Renal cortical epithelial cell (primary cell): ENCODE measurements at places on chromosomes 11 and 22.

GRCh38 chr11:127875131-127875530, 712.2 kb downstream of the ETS1 start:
- no peak for DNase-seq

DNA sequence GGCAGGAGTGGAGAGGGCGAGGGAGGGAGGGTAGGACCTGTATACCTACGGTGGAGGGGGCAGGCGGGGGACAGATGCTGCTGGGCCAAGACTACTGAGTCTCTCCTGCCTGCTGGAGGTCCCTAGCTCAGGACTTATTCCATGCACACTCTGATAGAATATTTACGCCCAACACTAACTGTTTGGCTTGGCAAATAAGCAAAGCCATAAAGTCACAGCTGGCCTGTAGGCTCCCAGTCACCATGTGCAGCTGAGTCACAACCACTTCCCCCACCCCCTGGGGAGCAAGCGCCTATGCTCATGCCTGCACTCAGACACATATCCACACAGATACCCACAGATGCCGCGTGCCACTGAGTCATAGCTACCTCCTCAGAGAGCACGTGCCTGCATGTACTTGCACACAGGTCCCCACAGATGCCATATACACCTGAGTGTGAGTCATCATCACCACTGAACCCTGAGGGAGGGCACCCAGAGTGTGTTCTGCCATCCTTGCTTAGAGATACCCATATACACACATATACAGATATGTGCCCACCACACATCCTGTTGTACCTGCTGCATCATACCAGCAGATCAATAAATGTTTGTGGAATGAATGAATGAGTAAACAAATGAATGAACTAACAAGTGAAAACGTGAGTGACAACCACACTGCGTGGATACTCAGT, 95.8 kb downstream of the SWAP70 start:
- peak; percentile 100 for DNase-seq

- DNase-seq, result no peak
Measured at GRCh38 chr11:95346265-95346664, 115.3 kb upstream of the SESN3 start.

DNA sequence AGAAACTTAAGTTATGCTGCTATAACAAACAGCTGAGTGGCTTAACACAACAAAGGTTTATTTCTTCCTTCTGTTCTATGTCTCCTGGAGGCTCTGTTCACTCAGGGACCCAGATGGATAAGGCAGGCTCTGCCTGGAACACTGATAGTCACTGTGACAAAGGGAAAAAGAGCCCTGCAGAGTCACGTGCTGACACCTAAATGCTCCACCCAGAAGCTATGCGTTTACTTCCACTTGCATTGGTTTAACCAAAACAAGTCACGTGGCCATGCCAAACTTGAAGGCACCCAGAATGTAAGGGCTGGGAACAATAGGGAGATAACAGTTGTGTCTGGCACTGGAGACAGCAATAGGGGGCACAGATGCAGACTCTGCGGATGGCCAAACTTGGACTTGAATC, 3.4 kb upstream of the MS4A15 start:
- no peak for DNase-seq

- DNase-seq, result no peak
Measured at GRCh38 chr11:18794956-18795355, 3.4 kb upstream of the PTPN5 start.

DNA sequence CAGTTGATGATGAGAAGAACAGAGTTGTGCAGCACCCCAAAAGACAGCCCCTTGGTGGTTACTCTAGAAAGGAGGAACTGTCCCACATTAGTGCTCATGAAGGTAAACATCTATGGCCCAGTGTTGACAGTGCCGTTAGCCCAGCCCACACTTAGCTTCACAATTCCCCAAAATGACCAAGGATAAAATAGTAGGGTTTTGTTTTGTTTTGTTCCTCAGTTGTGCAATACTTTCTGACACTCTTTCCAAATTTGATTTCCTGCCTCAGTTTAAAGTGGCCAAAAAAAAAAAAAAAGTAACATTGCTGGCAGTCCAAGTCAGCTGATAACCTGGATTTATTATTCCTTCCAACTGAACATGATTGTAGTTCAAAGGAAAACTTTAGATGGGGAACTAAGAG, 269.4 kb downstream of the TMEM135 start:
- DNase-seq, result no peak

DNA sequence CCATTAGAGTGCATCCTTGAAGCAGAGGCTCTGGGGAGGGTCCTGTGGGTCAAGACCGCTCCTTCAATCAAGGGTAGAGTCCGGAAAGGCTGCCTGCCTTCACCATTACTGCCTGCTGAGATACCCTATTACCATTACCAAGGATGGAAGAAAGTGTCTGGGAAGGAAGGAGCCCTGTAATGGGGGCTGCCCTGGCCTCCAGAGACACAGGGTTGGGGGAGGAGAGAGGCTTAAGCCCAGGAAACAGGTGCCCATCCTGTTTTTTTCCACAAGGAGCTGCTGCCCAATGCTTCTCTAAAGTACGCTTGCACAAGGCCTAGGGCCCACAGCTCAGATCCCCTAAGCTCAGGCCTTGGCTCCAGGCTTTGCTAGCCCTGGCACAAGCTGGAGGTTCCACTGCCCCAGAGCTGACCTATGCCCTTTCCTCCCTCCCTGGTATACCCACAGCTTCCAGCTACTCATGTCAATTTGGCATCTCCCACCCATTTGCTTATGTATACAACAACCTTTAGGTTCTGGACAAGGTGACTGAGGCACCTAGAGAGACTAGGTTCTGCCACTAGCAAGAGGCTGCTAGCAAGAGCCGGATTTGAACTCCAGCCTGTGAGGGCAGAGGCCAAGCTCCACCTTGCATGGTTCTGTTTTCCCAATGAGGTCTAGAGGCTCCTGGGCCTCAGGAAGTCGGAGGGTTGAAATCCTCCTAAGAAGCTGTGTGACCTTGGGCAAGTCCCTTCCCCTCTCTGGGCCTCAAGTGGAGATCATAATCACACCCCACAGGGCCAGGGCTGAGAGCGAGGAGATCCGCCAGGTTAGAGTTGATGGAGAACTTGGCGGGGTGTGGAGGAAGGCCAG, 1.5 kb upstream of the PLCB3 start:
- DNase-seq, result no peak

GRCh38 chr11:3201677-3202181, 16.9 kb downstream of the MRGPRG start:
- DNase-seq, result no peak

GRCh38 chr11:77193911-77194830, 66.1 kb downstream of the MYO7A start:
- no peak for DNase-seq

DNA sequence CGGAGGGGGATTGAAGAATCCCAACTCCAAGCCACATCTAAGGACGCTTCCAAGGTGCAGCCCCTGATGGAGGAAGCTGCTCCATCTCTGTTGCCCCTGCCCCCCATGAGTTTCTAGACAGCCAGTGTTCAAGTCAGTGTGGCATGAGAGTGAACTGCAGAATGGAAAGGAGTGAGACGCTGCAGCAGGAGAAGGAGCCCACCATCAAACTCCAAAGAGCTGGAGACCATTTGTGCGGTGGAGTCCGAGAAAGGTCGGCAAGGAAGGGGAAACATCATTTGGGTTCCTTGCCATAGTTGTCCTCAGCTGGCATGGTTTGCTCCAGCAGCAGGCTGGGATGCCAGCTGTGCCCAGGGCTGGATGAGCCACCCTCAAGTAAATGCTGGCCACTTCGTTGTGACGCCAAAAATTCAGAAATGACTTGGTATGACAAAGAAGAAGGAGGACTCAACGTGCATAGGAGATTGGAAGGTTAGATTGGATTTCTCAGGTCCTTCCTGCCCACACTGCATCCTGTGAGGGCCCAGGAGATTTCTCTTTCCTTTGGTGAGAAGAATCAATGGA, 16.4 kb downstream of the APOL2 start:
- DNase-seq, result no peak

GRCh38 chr11:7520981-7521487, 7.2 kb downstream of the PPFIBP2 start:
- DNase-seq, result no peak

DNA sequence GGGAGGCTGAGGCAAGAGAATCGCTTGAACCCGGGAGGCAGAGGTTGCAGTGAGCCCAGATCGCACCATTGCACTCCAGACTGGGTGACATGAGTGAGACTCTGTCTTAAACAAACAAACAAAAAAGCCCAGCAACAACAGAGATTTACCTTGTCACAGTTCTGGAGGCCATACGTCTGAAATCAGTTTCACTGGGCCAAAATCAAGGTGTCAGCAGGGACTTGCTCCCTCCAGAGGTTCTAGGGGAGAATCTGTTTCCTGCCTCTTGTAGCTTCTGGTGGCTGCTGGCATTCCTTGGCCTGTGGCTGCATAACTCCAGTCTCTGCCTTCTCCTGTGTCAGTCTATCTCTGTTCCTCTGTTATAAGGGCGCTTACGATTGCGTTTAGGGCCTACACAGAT, 1.5 kb downstream of the DDX10 start:
- DNase-seq, result peak; percentile 9

- no peak for DNase-seq
Measured at GRCh38 chr22:36223504-36223903, 15.8 kb downstream of the APOL2 start.

GRCh38 chr22:20509344-20510047, 2.1 kb downstream of the MED15 start:
- peak; percentile 88 for DNase-seq

DNA sequence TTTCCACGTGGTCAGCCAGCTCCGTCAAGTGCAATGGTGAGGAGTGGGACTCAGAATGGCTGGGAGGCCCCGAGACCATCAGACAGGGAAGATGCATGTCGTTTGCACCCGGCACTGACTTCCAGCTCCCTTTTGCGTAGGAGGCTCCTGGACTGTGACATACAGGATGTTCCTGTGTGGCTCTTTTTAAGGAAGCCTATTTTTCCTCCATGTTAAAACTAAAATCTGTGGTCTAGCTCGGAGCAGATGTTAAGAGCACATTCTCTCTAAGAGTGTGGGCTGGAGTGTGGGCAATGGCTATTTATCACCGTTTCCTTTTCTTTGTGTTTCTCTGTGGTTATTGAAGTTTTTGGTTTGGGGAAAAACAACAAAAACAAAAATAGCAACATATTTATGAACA, 40.9 kb upstream of the AMPD3 start:
- DNase-seq, result no peak

GRCh38 chr11:37352485-37352884, 754.4 kb upstream of the RAG2 start:
- no peak for DNase-seq

GRCh38 chr22:37021710-37022482, 2.4 kb downstream of the MPST start:
- peak; percentile 23 for DNase-seq

- no peak for DNase-seq
Measured at GRCh38 chr11:76634886-76635285, 35.7 kb downstream of the LRRC32 start.

DNA sequence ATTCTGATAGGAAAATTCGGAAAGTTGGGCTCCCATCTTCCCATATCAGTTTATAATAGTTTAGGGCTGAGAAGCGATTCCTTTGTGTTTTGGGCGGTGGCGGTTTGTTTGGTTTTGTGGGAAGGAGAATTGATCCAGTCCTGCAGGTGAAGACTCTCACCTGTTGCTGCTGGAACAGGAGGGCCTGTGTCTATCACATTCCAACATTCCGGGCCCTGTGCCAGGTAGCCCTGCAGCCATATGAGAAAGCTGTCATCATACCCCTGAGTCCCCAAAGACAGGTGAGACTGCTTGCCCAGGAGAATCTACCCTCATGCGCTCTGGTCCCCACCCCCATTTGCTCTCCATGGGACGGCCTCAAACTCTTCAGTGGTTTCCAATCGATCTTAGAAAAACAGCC, 62.1 kb downstream of the TRAF6 start:
- no peak for DNase-seq

DNA sequence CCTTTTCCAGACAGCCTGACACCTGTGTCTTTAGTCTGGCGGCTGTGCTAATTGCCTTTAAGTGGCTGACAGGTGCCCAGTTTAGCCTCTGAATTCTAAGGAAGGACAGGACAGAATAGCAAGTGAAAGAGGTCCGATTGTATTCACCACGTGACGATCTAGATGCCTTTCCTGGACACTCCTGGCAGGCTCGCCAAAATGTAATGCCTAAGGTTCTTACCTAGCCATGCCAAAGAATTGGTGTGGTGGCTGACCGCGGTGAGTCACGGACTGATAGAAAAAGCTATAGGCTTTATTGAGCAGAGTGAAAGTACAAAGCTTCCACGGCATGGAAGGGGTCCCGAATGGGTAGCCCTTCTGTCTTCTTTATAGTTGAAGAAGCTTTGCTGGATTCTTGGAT, 26.7 kb downstream of the ANKRD42 start:
- no peak for DNase-seq

- DNase-seq, result no peak
Measured at GRCh38 chr11:60910281-60910687, 3.7 kb upstream of the TMEM109 start.

DNA sequence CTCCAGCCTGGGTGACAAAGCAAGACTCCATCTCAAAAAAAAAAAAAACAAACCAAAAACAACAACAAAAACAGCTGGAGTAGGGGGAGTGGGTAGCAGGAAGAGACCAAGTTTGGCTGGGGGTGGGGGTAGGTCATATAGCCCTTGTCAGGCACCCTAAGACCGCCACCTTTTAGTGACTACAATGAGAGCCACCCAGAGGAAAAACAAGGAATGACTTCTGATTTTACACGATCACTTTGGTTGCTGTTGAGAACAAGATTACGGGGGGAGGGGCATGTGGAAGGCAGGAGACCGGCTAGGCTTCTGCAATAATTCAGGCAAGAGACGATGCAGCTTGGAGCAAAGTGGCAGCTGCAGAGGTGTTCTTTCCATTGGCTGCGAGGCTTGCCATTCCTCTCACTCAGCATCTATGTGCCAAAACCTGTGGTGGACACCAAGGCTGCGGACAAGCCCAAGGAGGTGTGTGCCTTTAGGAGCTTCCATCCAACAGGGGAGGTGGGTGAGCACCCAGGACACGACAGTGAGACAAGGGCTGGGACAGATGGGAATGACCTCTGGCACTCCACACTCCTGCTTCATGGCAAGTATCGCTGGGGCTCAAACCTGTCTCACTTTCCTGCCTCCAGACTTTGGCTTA, 1.7 kb downstream of the RPS19BP1 start:
- no peak for DNase-seq
